ENCODE measurements at places on chromosomes 2 and 18.
A peak's percentile ranks its signal among the peaks of the same experiment; 100 is the strongest.

- DNase-seq: no peak
These were observed 244.1 kb upstream of the NRP2 start for GRCh38 chr2:205438241-205438640.

GRCh38 chr2:26448651-26449050, 29.3 kb downstream of the OTOF start:
- no peak for DNase-seq

GRCh38 chr2:1665761-1666505, 78.4 kb downstream of the PXDN start:
- DNase-seq: no peak

GRCh38 chr2:212408524-212408923, 130.1 kb downstream of the ERBB4 start:
- DNase-seq: no peak

- no peak for DNase-seq
These were observed 134.2 kb downstream of the RIF1 start for GRCh38 chr2:151543876-151544275.

- DNase-seq: no peak
These were observed 150.5 kb upstream of the HS6ST1 start for GRCh38 chr2:128469203-128469602.

- DNase-seq: peak; percentile 29
These were observed 16.9 kb upstream of the FAHD2A start for GRCh38 chr2:95385570-95385984.

DNA sequence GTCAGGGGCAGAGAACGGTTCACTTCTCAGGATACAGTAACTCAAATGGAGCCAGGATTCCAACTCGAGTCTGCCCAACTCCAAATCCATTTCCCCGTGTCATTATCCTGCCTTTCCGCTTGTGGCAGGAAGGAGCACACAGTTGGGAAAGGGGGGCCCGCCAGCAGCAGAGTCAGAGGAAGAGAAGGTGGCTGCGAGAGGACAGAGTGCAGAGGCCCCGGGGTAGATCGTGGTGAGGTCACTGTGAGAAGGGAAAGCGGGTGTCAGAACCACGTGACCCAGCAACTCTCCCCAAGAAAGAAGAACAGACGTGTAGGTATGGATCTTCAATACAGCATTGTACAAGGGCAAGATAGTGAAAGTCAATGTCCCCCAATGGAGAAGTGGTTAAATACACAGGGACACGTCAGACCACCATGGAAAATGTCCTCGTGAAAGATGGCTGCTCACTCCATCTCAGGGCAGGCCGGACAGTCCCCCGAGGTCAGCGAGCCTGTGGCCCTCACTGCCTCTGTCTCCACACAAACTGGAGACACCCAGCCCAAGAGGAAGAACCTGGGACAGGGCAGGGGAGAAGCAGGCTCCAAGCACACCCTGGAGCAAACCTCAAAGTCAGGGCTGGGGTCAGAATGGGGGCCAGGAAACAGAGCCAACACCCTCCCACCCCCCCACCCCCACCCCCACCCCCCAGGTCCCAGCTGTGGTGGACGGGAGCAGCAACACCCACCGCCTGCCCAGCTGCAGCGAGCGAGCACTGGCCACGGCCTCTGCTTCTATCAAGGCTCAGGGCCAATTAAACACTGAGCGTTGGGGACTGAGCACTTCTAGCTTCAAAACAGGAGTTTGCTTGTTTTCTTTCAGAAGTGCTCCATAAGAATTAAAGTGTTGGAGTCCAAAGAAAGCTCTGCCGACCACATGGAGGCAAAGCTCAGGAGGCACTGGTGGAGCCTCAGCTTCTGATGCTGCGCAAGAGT, 92.7 kb downstream of the EIPR1 start:
- no peak for DNase-seq

- no peak for DNase-seq
These were observed 115.0 kb upstream of the CDCA7 start for GRCh38 chr2:173239644-173240043.

DNA sequence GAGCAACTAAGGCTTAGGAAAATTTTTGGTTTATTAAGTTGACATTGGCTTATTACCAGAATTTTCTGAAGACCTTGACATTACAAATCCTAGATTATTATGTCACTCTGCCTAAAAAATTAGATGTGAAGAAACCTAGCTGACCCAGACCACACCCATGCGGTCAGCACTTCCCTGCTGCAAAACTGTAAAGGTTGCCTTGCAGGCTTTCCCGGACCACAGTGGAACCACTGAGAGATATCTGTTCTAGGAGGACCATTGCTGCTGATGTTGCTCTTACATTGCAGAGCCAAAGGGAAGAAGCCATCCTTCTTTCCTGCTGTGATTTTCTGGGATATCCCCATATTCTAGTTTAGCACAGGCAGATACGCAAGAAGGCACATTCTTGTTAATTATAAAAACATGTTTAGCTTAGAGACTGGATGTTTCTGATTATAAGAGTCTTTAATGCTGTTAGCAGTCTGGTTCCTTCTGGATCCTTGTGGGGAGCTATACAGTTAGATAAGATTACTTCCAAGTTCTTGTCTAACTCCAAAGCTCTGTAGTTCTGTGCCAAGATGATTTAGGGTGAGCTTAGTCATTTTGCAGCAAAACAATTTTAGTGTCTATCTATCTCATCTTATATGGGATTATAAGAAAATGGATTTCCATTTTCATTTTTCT, 70.2 kb downstream of the AOX1 start:
- no peak for DNase-seq

DNA sequence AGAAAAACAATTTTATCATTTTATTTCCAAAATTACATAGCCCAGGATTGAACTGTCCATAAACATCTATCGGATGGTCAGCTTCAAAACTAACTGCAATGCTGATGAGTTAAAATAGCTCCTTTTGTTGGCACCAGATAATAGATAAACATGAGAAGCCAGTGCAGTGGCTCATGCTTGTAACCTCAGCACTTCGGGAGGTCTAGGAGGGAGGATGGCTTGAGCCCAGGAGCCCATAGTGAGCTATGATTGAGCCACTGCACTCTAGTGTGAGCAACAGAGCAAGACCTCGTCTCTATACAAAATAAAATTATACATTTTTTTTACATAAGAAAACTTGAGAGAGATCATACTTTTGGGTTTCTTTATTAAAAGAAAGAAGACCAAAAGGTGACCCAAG, 34.6 kb upstream of the IMPA2 start:
- DNase-seq: no peak

DNA sequence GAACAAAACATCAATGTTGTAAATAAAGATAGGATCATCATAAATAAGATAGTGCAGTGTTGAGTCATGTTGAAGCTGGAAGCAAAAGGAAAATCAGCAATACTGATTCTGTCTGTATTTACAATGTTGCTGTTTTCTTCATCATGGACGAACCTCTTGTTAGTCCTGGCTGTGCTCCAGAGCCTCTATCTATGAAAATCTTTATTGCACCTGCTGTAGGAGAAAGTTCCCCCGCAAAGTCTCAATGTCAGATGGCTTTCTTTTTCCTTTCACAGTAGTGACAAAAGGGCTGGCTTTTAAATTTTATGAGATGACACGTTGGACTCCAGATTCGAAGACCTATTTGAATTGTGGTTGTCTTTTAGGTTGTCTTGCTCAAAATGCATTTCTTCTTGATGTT, 98.5 kb upstream of the LRRTM1 start:
- DNase-seq: no peak

DNA sequence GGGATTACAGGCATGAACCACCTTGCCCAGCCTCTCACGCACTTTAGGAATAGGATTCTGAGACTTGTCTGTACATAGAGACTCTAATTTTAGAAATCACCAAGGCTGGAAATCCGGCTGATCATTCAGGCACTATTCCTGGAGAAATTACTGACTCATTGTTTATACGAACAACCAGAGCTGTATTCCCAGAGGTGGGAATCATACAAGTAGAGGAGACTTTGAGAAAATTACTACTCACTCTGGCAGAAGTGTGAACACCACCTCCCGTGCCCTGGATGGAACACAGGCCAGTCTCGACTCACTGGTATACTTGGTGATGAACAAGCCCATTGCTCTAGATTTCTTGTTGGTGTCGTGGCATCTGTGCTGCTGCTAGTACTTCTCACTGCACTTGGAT, 5.8 kb upstream of the ADNP2 start:
- DNase-seq: no peak

DNA sequence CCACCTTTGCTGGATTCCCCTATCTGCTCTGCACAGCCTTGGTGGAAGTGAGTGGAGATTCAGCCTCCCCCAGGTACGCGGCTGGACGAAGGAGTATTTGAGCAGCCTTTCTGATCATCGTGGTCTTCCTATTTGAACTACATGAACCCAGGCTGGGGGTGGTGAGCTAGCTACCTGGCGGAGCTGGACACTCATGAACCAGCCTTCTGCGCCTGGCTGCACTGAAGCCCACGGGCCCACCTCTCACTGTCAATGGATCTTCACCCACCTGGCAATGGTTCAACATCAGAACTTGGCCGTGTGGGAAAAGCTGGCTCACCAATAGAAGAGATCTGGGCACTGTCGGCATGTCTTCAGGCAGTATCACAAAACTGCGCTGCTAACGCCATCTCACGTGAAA, 35.4 kb downstream of the ANKMY1 start:
- no peak for DNase-seq

DNA sequence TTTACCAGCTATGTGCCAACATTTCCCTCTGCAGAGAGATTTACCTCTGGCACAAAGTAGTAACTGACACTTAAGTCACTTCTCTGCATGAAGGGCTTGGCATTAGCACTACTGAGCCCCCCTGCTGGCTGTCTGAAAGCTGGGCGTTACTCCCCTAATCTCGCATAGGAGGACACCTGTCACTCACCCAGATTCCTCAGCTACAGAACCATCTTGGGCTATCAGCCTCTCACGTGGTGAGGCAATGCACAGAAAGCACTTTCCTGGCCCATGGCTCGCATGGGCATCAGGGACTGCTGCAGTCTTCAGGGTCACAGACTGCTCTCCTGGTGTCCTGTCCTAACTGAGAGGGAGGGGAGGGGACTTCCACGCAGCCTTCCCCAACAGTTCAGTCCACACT, 12.0 kb downstream of the SERPINE2 start:
- DNase-seq: no peak

GRCh38 chr18:78972385-78972918, 7.2 kb upstream of the SALL3 start:
- no peak for DNase-seq

DNA sequence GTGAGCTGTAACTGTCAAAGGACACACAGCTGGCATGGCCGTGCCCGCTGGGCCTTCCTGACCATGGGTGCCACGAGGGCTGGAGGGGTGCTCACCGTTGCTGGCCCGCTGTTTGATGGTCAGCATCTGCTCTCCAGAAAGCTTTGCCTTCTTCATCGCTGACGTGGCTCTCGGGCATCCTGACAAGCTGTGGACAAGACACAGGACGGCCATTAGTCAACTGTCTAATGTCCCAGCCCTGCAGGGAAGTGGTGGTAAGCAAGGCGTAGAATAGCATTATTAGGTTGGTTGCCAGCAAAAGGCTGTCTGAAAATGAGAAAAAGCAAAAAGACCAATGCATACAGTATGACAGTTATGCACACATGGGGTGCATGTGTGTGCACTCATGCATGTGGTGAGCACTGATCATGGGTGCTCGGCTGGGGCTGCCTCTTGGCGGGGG, 64.7 kb upstream of the PXDN start:
- no peak for DNase-seq

- DNase-seq: no peak
These were observed 18.9 kb downstream of the AOX1 start for GRCh38 chr2:200604571-200605255.

GRCh38 chr2:46929612-46930011, 14.0 kb upstream of the MCFD2 start:
- no peak for DNase-seq

DNA sequence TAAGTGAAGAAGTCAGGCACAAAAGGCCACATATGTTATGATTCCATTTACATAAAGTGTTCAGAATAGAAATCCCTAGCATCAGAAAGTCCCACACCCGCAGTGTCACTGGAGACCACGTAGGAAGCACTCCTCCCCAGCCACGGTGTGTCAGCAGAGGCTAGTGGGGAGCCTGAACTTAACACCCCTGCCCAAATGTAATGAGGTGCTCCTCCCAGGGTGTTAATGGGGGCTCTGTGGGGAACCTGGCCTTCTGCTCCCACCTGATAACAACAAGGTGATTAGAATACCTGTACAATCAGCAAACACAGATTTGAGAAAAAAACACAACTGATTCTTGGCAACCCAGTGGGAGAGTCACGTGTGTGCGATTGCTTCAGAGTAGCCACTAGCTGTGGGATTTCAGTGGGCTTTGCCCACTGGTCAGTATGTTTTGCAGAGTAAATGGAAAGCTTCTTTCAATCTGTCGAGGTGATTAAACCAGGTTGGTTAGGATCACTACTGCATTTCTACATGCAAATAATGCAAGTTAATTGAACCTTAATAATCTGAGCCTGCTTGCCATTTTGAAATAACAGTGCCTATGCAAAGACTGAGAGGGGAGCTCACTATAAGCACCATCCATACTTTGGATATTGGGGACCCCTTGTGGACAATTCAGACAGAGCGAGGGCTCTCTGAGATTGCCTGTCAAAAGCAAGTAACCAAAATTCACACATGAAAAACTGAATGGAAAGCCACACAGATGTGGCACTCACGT, 20.6 kb upstream of the ATRAID start:
- no peak for DNase-seq

GRCh38 chr2:3666613-3666975, 8.6 kb downstream of the ALLC start:
- DNase-seq: no peak

DNA sequence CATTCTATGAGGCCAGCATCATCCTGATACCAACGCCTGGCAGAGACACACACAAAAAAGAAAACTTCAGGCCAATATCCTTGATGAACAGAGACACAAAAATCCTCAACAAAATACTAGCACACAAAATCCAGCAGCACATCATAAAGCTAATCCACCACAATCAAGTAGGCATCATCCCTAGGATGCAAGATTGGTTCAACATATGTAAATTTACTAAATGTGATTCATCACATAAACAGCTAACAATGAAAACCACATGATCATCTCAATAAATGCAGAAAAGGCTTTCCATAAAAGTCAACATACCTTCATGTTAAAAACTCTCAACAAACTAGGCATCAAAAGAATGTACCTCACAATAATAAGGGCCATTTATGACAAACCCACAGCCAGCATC, 65.3 kb downstream of the WDPCP start:
- no peak for DNase-seq

DNA sequence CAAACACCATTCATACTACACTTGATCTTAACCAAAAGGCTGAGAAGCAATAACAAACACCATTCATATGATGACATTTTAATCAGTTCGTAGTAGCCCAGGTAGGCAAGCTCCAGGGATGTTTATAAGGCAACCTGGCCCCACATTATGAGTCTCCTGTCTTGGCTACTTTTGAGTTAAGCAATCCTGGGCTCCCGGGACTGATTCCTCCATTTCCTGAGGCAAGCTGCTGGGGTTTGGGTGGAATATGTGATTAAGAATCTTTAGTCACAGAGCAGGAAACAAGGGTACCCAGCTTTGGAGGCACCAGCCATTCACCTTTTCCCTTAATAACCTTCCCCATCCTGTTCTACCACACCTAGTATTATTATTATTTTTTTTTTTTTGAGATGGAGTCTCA, 24.5 kb upstream of the SPRED2 start:
- no peak for DNase-seq

GRCh38 chr2:147222506-147222905, 622.3 kb upstream of the ACVR2A start:
- no peak for DNase-seq
